ENCODE measurements at places on chromosomes 16 and 17. TPM values are rescaled to one million over a fixed set of nuclear protein-coding genes. Genes with fewer than 3 reads are reported as not detected.
A peak's percentile ranks its signal among the peaks of the same experiment; 100 is the strongest.

DNA sequence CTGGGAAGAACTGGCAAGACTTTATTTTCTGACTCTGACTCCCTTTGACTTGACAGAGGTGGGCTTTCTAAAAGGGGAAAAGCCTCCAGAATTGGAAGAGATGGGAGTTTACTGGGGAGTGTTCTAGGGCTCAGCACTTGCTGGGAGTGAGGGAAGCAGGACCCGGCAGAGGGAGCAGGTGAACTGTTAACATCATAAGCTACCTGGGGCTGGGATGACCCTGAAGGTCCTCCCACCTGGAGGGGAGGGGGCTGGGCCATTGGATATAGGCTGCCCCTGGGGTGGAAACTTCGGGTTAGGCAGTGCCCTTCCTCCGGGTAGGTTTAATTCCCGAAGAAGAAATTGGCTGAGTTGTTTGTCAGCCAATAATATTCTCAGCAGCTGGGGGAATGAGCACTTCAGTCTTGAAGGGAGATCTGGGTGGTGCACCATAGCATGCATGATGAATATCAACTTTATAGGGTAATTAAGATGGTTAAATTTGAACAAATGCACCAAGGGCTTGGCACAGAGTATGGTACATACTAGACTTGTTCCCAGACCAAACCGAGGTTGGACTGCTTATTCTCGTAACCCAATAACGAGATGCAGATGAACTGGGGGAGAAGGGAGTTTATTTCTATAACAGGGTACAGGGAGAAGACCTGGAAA lies 337.0 kb downstream of the HAPSTR1 start:
- DNase-seq: no peak

DNA sequence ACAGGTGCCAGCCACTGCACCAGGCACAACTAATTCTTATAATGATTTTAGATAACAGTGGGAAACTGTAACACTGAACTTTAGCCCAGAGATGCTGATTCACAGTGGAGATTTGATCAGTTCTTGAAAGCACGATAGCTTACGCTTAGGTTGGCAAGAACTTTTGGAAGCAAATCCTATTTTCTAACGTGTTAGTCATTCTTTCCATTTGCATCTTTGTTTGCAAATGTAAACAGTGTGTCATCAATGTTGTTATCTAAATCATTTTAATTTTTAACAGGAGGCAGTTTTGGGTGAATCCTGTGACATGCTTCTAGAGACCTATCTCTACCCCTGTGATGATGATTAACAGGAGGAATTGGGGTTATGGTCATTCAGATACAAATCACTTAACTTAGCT lies 35.7 kb upstream of the GNA13 start:
- DNase-seq: no peak

DNA sequence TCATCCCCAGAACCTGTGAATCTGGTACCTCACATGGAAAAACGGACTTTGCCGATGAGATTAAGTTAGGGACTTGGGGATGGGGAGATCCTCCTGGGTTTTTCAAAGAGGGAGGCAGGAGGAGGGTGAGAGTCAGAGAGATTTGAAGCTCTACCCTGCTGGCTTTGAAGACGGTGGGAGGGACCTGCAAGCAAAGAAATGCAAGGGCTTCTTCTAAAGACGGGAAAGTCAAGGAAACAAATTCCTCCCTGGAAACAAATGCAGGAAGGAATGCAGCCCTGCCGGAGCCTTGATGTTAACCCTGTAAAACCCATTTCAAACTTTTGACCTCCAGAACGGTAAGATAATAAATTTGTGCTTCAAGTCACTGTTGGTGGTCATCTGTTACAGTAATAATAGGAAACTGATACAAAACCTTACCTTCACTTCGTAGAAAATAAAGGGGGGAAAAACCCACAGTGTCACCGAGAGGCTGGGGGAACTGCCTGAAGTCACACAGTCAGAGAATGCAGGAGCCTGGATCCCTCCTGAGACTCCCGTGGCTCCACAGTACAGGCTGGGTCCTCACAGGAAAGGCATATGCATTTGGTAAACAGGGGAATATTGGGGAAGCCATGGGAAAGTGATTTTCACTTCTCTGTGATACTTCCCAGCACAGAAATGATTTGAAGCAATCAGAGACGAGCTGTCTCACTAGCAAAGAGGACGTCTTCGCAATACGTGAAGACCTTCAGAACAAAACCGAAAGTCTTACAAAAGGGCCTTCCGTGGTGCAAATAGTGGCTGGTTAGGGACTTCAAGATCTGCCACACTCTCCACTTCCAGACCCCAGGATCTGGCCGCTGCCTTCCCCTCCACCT lies 58.9 kb upstream of the CLEC3A start:
- no peak for DNase-seq

DNA sequence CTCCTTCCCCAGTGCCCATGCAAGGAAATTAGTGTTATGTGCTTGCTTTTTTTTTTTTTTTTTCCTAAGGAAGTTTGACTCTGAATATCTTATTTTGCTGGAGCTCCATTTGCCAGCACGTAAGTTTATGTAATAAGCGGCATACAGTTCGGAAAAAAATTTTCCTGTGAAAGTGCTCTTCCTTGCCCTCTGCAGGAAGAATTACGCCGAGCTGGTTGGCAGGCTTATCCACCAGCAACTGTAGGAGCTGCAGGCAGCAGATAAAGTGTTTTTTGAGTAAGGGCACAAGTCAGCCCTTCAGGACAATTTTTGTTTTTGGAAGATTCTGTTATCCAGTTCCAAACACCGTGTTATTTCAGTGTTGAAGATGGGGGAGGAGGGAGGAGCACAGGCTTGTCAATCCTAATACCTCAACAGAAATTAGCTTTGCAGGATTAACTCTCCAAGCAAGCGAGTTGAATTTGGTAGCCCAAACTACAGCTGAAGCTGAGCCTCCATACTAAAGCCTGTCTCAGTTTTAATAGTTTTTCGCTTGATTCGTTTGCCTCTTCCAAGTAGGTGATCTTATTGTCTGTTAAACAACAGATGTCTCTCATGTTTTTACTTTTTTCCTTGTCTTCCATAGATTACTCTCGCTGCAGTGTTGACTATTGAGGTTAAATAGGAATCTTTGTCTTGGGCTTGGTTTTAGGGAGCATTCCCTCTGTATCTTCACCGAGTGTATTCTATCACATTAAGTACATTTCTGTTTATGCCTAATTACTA lies 1.1 kb downstream of the SPECC1 start:
- DNase-seq: peak; percentile 76

GRCh38 chr16:50478773-50479149 lies 69.4 kb upstream of the NKD1 start:
- DNase-seq: no peak

The OR1F1 gene
- 0.26 TPM for total RNA-seq
